T-helper 1 cell (primary cell): ENCODE measurements at places on chromosomes 5 and 9.

DNA sequence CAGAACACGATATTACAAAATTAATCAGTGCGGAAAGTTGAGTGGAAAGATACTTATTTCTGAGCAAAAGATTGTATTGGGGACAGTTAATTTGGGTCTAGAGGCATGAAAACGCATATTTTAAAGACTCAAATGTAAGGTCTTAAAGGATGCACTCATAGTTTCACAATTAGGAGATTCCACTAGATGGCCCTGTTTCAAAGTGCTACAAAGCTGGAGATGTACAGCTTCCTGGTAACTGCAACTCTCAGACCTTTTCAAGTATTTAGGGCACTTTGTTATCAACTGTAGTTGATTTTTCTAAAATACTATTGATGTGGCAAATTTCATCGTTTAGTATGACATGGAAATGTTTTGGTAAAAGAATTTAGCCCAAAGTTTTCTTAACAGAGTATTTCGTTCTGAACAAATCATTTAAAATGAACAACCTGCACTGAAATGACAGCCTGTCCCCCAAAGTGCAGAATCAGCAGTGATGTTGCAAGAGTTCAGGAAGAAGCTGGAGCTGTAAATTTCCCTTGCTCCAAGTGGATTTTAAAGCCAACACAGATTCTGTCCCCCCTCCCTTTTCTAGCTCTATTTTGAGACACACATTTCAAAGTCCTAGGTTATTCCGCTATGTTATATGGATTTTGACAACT is 16.2 kb upstream of the NDUFB6 start:
- DNase-seq = no peak

GRCh38 chr5:133113331-133114061 is 61.7 kb downstream of the HSPA4 start:
- DNase-seq = no peak

DNA sequence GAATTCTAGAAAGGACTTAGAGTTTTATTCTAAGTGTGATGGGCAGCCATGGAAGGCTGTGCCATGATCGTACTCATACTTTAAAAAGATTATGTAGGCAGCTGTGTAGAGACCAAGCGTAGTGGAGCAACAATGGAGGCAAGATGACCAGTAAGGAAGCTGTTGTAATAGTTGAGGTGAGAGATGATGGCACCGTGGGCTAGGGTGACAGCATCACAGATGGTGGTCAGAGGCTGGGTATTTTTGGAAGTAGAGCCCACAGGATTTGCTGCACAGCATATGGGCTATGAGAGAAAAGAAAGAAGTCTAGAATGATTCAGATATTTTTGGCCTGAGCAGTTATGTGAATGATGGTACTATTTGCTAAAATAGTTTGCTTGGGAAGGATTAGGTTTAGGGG is 7.7 kb downstream of the ARHGAP26 start:
- no peak for DNase-seq

GRCh38 chr5:1405539-1406530 is 39.4 kb downstream of the SLC6A3 start:
- DNase-seq = no peak

- no peak for DNase-seq
Measured at GRCh38 chr5:1801967-1802295, 724 bp downstream of the NDUFS6 start.

DNA sequence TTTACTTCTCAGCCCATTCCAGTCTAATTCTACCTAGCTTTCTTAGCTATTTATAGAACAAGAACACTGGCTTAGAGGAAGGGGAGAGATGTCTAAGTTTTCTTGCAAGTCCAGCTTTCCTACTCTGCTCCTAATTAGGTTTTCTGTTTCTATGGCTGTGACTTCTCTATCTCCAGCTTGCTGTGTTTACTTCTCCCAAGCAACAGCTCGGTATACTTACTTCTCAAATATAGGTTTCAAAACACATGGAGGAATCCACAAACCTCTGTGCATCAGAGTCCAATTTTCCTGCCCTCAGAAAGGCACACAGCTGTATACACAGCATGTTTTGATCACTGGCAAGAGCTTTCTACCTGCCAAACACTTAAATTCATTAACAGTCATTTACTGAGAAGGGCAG is 17.4 kb upstream of the HMGCR start:
- no peak for DNase-seq

DNA sequence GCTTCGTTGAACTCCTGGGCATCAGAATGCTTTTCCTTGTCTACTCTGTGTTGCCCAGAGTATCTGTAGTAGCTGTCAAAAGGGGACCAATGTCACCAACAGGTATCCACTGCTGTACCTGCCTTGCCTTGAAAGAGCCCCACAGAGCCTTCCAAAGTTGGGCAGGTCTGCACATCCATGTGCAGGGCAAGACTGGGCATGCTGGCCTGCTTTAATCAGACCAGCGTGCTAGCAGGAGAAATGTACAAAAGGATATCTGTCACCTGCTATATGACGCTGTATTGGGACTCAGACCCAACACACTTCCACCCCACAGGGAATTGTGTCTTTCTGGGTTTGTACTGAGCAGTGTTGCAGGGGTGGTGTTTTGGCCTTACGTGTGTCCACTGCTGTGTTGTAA is 11.9 kb downstream of the DELE1 start:
- no peak for DNase-seq

DNA sequence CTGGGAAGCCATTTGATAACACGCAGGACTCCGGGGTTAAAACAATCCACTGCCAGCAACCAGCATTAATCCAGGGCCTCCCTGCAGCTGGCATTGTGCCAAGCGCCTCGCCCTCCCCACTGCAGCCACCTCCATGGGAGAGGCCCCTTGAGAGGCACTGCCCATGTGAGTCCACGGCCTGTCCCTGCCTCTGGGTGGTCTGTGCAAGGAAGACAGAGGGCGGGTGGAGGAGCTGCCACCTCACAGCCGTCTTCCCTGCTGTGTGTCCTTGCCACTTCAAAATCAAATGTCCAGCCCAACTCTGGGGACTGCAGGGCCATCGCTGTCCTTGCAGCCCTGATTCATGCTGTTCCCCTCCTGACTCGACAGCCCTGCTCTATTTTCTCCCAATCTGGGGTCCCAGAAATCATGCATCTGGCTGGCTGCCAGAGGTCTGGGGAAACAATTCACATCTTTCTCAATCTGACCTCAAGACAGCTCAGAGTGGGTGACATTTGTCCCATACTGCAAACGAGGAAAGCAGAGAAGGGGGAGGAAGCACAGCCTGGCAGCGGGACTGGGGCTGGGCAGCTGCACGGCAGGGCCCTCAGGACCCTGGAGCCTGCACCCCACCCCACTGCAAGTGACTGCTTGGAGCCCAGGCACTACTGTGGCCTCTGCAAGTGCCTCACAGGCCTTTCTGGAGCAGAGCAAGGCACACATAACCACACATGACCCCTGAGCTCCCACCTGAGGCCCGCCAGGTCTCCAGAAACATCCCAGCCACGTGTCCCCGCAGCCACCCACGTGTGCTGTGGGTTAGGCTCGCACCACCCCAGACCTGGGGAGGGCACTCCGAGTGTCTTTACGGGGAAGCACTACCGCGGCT is 15.7 kb downstream of the BRD3OS start:
- no peak for DNase-seq
